ENCODE measurements at places on chromosomes 7 and 10. TPM values are rescaled to one million over a fixed set of nuclear protein-coding genes. Genes with fewer than 3 reads are reported as not detected.

ZNF786 gene
- 6.3 TPM for total RNA-seq

ERV3-1 gene
- total RNA-seq, result 8.6 TPM

CLRN3 gene
- not detected for total RNA-seq

GRID2IP gene
- total RNA-seq, result not detected

CYP3A4 gene
- not detected for total RNA-seq

ARHGAP19 gene
- total RNA-seq, result 9.8 TPM

ABCA13 gene
- 1.8 TPM for total RNA-seq

ZRANB1 gene
- 12.8 TPM for total RNA-seq

ELAPOR2 gene
- total RNA-seq, result 14.7 TPM

CAV1 gene
- total RNA-seq, result 284 TPM

FZD1 gene
- 3.1 TPM for total RNA-seq

POU6F2 gene
- not detected for total RNA-seq

DNA sequence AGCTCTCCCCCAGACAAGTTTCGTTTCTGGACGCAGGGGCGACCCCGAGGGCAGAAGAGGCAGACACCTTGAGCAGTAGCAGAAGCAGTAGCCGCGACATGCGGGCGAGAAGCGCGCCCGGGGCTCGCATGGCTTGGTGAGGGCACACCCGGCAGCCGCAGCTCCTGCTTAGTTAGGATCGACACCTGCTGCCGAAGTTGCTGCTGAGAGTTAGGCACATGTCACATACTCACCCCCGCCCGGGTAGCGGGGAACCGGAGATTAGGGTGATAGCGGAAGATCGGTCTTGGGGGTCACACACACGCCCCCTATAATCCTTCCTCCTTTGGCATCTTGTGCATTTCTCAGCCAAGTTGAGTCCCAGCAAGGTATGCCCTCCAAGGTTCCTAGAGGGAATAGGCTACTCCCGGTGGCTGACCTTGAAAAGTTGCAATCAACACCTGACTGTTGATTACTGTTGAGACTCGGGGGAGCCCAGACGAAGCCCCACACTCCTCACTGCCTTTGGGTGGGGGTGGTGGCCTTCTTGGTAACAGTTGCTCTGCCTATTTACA is 668 bp downstream of the GPR37 start:
- DNase-seq, result peak; percentile 23

- no peak for DNase-seq
Observed at GRCh38 chr10:88835910-88836221, 15.8 kb downstream of the ANKRD22 start.

DNA sequence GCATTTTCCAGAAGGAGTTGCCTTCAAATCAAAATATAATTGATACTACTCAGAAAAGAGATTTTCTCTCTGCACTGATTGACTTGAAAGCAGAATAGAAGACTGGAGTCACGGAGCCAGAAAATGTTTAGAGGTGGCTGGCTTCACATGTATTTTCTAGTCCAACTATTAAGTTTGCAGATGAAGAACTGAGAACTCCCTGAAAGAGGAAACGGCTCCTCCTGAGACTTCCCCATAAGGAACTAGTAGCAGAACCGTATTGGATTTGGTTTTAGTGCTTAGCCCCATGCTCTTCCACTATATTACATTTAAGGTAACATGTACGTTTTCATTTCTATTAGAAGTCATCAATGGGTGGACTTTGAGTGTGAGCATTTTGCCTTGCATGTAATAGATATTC is 946.3 kb downstream of the CNTNAP2 start:
- no peak for DNase-seq

- no peak for DNase-seq
Observed at GRCh38 chr10:1488970-1489548, 248.3 kb downstream of the ADARB2 start.

- peak; percentile 40 for DNase-seq
Observed at GRCh38 chr10:103842605-103843004, 12.8 kb downstream of the SH3PXD2A start.

DNA sequence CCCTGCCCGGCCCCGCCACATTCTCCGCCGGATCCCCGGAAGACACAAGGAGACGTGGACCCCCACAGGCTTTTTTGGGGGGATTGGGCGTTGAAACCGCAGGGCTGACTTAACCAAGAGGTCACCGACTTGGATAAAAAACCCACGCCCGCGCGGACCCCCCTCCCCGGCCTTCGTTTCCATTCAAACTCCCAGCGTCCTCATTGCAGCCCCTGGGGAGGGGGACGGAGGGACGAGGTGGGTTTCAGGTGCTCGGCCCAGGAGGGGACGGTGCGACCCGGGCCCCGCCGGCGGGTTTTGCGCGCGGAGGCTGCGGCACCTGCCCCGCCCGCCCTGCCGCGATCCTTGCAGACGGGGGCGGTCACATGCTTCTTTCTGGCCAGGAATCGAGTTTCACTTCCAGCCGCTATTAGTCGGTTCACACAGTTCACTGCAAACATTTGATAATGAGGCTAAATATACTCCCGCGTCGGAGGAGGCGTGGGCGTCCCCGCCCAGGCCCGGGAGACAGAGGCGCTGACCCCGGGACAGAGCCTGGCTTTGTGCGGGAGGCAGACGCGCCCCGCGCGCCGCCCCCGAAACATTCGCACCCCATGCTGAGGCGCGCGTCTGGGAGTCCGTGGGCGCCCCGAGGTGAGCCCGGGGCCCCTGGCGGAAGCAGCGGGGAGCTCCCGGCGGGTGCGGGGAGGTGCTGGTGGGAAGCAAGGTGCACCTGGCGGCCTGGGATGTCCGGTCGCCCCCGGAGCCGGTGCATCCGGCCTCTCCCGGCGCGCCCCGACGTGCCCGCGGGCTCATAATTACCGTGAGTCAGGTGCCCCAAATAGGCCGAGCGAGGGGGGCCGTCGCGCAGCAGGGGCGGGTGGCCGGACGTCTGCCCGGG is 2.7 kb upstream of the PDGFA start:
- peak; percentile 37 for DNase-seq

GRCh38 chr10:59904426-59905065 is 1.8 kb downstream of the CCDC6 start:
- DNase-seq, result peak; percentile 20

- DNase-seq, result no peak
Observed at GRCh38 chr7:135560631-135561030, 2.9 kb downstream of the NUP205 start.

GRCh38 chr7:2710901-2711551 is 23.0 kb downstream of the AMZ1 start:
- DNase-seq, result no peak

GRCh38 chr7:91570560-91570959 is 306.3 kb downstream of the FZD1 start:
- DNase-seq, result no peak

DNA sequence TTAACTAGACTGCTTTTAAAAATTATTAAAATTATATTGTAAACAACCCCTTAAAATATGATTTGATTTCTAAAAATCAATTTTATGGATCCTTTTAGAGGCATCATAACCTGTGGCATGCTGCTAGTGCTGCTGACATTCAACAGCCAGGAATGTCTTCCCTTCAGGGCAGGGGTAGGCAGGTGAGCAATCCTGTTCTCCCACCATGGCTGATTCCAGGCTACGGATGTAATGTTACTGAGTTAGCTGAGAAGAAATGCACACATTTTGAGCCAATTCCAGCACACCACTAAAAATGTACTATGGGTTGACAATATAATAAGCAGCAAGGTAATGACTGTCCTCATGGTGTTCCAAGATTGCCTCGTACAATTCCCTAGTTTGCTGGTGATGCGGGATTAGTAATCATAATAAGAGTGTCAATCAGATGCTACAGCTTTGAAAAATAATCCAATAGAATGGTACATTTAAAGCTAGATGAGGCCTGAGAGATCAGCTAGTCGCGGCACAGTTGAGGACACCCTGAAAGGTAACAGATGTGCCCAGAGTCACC is 108.7 kb upstream of the PRR15 start:
- peak; percentile 30 for DNase-seq

DNA sequence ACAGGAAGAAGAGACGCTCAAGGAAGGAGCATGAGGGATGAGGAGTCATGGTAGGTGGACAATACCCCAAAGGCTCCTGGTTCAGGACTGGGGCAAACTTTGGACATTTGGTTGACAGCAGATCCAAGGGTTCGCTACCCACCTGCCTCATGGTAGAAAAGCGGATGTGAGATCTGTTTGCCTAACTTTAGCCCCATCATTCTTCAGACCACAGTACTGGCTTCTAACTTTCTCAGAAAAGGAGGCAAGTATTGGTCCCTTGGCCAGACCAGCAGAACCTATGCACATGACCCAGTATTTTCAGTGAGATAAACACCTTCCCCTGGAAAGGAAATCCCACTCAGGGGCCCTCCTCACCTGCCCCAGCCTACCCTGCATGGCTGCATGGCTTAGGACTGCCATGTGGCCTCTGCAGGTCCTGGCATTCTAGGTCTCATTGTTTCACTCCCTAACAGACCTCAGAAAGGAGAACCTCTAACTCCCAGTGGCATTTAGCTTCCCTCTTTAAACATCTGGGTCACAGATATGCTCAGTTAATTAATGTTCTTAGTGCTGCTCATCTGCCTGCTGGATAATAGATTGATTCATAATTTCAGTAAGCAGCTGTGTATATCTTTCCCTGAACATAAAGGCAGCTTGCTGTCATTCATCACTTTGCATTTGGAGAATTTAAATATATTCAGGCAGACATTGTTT is 574.1 kb downstream of the GALNT17 start:
- no peak for DNase-seq

GRCh38 chr10:97629289-97629688 is 4.0 kb downstream of the MORN4 start:
- DNase-seq, result no peak

GRCh38 chr10:13659887-13660550 is 73.3 kb downstream of the PRPF18 start:
- DNase-seq, result peak; percentile 27

- DNase-seq, result no peak
Observed at GRCh38 chr10:92241158-92241500, 49.7 kb downstream of the CPEB3 start.

DNA sequence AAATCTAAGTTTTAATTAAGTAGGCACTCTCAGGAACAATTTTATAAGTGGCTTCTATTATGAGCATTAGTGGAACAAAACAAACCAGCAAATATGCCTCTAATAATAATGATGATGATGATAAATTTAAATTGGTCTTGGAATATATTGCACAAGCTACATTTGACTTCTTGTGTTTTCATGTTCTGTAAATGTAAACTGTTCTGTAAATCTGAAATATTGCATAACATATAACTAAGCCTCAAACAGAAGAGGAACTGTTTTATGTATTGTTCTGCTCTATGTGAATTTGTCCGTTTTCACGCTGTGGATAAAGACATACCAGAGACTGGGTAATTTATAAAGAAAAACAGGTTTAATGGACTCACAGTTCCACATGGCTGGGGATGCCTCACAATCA is 625.2 kb upstream of the CELF2 start:
- DNase-seq, result no peak

- DNase-seq, result peak; percentile 34
Observed at GRCh38 chr7:1460821-1461645, 1.8 kb upstream of the MICALL2 start.

GRCh38 chr10:52571018-52571417 is 201.6 kb downstream of the MBL2 start:
- no peak for DNase-seq

- no peak for DNase-seq
Observed at GRCh38 chr10:42939685-42940366, 137.0 kb upstream of the RET start.

DNA sequence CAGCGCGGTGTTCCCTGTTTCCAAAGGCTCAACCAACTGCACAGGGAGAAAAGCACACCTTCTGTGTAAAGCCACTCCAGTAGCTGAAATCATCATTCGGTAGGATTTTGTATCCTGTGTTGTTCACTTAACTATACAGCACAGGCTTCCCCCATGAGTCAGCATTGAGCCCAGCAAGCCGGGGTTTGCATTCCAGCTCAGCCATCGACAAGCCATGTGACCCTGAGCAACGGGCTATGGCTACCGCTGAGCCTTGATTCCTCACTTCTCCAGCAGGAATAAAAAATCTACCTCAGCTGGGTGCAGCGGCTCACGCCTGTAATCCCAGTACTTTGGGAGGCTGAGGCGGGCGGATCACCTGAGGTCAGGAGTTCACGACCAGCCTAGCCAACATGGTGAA is 44.1 kb upstream of the ATP6V0A4 start:
- DNase-seq, result peak; percentile 37

DNA sequence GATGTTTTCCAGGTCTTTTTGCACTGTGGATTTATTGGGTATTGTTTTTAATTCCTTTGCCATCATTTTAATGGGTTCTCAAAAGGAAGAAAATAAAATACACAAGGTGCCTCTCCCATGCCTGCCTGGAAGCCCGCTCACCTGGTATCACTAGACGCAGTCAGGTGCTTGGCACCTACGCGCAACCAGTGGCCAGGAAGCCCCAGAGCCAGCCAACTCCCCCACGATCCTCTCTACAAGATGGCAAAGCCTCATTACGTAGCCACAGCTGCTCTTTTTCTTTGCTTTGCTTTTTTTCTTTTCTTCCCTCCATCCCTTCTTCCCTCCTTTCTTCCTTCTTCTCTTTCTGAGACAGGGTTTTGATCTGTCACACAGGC is 34.3 kb downstream of the BAIAP2L1 start:
- no peak for DNase-seq

DNA sequence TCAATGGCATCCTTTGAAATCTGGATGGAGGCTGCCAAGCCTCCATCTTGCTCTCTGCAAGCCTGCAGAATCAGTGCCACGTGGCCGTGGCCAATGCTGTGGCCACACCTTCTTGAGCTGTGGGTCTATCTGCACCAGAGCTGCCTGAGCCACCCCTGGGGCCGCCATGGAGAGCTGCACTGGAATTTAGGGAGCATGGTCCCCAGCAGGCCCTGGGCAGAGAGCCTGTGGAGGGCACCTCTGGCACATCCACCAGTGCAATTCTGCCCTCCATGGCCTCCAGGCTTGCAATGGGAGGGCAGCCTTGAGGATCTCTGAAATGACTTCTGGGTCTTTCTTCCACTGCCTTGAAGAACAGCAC is 55.6 kb upstream of the NKX6-2 start:
- no peak for DNase-seq

- DNase-seq, result no peak
Observed at GRCh38 chr10:349081-349480, 213.8 kb downstream of the ZMYND11 start.

DNA sequence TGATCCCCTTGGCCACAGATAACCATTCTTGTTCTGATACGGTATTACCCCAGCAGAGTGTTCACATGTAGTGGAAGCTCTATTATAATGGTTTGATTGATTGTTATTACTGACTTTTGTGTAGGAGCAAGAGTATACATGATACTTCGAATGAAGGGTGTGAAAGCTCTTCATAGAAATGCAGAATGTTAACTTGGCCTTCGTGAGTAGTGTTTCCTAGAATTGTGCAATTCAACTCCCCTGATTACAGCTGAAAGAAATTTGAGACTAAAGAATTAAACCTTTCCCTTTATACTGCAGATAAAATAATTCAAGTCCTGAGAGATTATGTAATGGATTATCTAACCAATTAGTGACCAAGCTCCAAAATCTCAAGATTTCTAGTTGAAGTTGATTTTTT is 38.2 kb downstream of the MKLN1 start:
- no peak for DNase-seq

DNA sequence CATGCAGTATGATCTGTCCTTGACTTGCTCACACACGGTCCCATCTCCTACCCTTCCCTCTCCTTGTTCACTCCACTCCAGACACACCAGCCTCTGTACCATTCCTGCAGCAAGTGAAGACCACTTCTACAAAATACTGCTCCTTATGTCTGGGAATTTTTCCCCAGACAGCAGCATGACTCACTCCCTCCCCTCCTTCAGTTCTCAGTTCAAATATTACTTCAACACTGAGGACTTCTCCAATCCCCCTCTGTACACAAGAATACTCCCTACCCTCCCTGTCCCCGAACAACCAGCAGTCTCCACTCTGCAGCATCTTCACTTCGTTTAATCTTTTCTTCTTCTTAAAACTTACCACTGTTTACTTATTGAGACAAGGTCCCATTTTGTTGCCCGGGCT is 474.0 kb downstream of the GPAM start:
- DNase-seq, result no peak

GRCh38 chr7:150871601-150872000 is 19.3 kb downstream of the AOC1 start:
- DNase-seq, result no peak

Measured in PC-3 (cell line).